OCI-LY7 (cell line): ENCODE measurements at places on chromosomes 5 and 9.

GRCh38 chr9:33818167-33818846 is 1.3 kb downstream of the UBE2R2 start:
- DNase-seq: peak; percentile 42

- DNase-seq: peak; percentile 65
These were observed 74.0 kb downstream of the UBAP1 start for GRCh38 chr9:34252670-34253459.

DNA sequence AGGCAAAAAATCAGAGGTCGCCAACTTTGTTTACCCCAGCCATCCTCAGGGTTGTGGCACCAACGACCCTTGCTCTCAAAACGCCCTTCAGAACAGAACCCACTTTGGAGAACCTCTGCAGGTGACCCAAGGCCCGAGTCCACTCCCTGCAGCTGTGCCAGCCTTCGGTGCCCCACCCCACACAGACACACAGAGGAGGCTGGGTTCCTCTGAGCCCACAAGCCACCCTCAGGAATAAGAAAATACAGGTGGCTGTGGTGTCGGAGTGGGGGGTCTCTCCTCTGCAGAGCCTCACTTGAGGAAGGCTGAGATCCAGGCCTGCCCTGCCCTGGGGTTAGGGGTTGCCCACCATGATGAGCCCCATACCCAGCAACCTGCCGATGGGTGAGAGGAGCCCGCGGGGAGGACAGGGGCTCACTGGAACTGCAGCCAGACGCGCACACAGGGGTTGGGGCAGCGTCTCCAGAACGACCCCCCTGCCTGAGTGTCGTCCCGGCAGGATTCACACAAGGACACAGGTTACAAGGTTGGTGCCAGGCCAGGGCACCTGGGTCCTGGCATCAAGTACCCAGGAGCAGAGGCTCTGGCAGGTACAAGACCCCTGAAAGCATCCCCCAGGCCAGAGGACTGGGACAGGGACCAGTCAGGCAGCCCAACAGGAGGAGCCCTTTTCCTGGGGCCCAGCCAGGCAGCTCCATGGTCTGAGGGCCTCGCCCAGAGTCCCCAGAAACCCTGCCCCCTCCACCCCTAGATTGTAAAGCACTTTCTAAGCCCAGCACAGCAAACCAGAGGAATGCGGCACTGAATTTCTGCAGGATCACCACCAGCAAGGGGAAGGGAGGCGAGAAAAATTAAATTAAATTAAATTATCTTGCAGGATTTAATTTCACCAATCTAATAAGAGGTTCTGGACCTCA is 40.0 kb downstream of the NACC2 start:
- DNase-seq: no peak

DNA sequence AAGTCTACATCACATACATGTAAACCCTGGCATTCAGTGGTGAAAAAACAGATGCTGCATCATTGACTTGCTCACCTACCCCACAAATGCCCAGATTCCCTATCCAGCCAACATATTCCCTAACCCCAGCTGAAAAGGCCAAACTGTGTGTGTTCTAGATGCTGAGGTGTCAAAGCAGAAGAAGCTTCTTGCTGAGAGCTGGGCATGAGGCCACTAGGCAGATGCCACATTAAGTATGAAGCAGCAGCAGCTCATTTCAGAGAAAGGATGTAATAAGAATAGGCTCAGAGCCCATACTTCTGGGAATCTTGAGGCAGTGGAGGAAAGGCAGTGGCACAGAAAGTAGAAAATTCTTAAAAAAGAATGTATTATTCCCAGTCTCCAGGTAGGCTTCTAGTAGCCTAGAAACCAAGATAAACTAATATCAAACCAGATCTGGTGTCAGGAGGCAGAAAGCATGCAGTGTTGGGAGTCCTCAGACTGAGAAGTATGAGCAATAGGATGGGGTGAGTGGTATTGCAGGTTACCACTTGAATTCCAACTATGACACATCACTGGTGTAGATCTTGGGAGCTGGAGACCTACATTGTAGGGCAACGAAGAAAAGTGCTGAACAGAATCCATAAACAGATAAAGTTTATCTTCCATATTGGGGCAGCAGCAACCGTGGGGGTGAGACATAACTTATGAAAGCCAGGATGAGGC is 71.9 kb upstream of the GRHPR start:
- no peak for DNase-seq

DNA sequence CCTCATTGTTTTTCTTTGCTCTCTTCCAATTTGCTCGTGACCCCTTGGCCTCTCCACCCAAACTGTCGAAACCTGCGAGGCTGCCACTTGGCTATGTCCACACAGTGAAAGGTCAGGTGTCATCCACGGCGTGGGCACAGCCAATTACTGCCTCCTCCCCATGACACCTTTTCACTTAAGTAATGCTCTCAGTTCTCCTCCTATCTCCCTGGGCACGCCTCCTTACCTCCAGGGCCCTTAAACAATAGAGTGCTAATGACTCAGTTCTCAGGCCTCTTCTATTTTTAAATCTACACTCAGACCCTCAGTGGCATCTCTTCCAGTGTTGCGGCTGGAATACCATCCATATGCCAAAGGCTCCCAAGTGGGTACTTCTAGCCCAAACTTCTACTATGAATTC is 256.8 kb downstream of the ROR2 start:
- DNase-seq: no peak

DNA sequence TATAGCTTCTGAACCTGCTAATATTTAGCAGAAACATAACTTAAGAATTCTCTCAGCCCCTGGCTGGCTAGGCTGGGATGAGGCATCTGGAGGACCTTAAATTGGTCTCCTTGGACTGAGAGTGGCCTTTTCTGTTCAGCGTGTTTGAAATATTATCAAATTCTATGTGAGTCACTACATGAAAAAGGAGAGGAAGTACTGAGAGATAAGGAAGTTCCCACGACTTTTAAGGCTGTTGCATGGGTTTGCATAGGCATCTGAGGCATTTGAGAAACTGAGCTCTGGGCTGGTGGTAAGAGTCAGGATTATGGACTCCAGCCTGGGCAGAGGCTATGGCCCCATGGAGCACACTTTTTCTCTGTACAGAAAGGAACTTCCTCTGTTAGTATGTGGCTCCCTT is 816.2 kb upstream of the GRAMD2B start:
- DNase-seq: no peak

DNA sequence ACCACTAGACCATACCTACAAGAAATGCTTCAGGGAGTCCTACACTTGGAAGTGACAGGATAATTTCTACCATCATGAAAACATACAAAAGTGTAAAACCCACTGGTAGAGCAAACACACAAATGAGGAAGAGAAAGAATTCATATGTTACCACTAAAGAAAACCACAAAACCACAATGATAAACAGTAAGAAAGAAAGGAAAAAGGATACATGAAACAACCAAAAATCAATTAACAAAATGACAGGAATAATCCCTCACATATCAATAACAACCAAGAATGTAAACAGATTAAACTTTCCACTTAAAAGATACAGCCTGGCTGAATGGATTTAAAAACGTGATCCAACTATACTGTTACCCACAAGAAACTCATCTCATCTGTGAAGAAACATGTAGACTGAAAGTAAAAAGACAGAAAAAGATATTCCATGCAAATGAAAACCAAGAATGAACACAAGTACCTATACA is 83.4 kb downstream of the LPAR1 start:
- DNase-seq: no peak

DNA sequence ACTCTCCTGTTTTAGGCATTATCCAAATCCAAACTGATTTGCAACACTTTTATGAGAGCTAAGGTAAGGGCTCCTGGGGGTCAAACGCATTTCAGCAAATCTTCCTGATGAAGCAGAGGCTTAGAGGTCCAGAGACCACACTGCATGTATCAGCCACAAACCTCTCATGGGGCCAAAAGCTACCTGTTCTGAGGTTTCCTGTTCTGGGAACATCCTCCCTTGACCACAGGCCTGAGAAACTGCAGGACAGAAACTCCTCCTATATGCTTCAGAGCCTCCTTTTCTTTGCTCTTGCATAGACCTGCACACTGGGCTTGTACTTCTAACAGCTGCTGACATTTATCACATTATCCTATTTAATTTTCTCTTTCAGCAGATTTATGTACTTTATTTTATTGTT is 92.6 kb downstream of the OR2K2 start:
- DNase-seq: no peak

DNA sequence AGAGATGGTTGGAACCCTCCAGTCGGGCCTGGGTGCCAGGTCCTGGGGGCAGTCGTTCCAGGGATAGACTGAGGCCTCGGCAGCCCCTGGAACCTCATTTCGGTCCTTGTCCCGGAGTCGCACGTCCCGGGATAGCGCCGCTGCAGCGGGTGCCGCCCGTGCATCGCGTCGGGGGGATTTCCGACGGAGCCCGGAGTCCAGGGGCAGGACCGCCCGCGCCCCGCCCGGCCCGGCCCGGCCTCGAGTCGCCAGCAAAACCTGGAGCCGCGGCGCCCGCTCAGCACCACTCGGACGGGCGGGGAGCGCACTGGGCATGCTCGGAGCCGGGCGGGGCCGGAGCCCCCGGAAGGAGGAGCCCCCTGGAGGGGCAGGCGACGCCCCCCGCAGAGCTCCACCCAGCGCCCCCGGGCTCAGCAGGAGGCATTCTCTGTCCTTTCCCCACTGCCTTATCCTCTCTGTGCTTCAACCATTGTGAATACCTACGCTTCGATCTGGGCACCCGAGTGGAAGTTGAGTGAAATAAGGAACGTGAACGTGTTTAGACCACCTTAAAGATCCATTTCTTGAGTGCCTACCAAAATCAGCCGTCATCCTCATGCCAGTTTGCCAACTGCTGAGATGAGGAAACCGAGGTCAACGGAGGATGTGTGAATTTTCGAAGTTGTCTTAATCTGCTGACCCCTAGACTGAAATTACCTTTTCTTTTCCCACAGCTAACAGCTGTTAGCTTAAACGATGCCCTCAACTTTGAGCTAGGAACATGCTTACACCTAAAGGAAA is 1.7 kb upstream of the PTPN3 start:
- DNase-seq: no peak

- no peak for DNase-seq
These were observed 277.2 kb upstream of the CDH9 start for GRCh38 chr5:27315363-27316270.

DNA sequence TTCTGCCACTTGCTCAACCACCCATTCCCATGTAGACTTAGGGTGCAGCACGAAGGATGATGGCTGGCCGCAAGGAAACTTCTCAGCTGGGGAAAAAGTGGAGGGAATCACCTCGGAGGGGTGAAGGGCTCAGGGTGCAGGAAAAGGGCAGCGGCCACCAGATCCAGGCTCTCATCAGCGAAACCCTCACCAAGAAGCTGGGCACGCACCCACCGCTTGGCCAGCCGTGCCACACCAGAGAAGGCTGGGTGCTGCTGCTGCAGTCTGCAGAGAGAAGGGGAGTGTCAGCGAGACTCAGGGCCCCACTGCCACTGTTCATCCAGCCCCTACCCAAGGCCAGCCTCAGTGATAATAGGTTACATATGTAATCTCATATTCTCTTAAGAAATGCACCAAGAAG is 8.6 kb downstream of the NOL6 start:
- no peak for DNase-seq

- DNase-seq: no peak
These were observed 349.0 kb downstream of the BRINP1 start for GRCh38 chr9:119020284-119020683.
